ENCODE measurements at places on chromosomes 3 and 15. TPM values are rescaled to one million over a fixed set of nuclear protein-coding genes. Genes with fewer than 3 reads are reported as not detected.

The GHRL gene
- 0.25 TPM for total RNA-seq

The GOLGA8J gene
- total RNA-seq = 0.41 TPM

GRCh38 chr3:120177707-120178306 lies 83.6 kb upstream of the GSK3B start:
- no peak for DNase-seq

DNA sequence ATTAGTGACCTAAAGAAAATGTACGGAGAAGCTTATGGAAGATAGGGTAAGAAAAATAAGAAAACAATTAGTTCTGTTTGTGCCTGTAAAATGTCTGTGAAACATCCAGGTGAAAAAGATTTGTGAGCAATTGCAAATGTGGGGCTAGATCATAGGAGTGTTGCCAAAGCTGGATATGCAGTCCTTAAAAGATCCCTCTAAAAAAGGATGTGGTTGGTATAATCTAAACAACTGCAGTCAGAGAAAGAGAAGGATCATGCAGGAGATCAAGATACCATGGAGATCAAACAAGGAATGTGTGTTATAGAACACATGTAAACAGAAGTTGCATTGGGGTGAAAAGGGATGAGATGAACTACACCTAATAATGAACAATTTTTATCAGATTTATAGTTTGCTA lies 116.8 kb downstream of the ALCAM start:
- no peak for DNase-seq

GRCh38 chr3:4030624-4031023 lies 231.4 kb downstream of the LRRN1 start:
- DNase-seq = no peak

All from left ventricle myocardium inferior (tissue), 1 donor.